ENCODE measurements at places on chromosomes 3 and 15. TPM values are rescaled to one million over a fixed set of nuclear protein-coding genes. Genes with fewer than 3 reads are reported as not detected.

Gene PRTG
- not detected for total RNA-seq

Gene GOLGA6L7
- total RNA-seq, result not detected

DNA sequence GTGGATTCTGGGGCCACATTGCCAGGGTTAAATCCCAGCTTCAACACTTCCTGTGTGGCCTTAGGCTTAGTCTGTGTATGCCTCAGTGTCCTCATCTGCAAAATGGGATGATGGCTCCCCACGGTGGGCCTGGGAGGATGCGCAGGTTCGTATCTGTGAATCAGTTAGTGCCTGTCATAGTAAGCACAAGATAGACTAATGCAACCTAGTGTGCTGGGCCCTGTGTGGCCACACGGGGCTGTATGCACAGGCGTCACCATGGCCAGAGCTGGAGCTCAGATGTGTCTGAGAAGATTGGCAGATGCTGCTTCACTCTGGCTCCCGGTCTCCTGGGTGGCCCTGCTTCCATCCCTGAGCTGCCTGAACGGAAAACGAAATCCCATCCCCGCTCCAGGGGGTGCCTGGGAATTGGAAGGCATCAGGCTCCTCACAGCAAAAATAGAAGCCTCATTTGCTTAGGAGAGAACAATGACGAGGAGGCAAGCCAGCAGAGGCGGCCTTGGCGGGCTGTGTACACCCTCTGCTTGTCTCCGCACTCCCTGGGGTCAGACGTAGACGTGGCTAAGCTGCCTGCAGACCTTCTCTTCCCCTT is 103.6 kb downstream of the APBA2 start:
- DNase-seq, result no peak

GRCh38 chr3:151976211-151977050 is 103.0 kb downstream of the SUCNR1 start:
- no peak for DNase-seq

DNA sequence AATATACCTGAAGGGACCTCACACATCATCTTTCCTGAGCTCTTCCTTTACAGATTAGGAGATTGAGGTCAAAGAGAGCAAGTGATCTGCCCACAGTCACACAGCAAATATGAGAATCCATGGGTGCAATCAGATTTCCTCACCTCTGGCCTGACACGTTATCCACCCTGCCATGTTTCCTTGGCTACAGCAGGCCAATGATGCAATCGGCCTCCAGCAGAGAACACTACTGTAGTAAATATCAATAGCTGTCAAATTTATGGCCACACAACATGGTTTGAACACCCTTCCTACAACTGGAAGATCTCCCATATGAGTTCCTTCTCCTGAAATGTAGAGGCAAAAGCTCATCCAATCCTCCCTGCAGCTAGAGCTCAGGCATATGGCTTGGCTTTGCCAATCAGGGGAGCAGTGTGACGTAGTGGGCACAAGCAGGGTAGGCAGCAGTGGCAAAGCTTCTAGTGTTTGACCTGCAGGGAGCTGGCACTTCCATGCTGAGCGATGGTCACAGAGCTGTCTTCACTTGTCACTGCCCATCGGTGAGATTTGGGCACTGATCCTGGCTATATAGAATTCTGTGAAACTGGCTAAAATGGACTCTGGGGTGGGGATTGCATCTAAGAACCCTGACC is 271.3 kb downstream of the TJP1 start:
- no peak for DNase-seq

Gene DUOX1
- total RNA-seq, result not detected

All from Peyer's patch (tissue), 4 donors.